AG04450 (cell line): ENCODE measurements at places on chromosomes 11 and 22.

GRCh38 chr22:21003782-21004181 lies 1.9 kb upstream of the THAP7 start:
- no peak for DNase-seq

- DNase-seq: no peak
These were observed 23.7 kb upstream of the SORL1-AS1 start for GRCh38 chr11:121476379-121477032.

DNA sequence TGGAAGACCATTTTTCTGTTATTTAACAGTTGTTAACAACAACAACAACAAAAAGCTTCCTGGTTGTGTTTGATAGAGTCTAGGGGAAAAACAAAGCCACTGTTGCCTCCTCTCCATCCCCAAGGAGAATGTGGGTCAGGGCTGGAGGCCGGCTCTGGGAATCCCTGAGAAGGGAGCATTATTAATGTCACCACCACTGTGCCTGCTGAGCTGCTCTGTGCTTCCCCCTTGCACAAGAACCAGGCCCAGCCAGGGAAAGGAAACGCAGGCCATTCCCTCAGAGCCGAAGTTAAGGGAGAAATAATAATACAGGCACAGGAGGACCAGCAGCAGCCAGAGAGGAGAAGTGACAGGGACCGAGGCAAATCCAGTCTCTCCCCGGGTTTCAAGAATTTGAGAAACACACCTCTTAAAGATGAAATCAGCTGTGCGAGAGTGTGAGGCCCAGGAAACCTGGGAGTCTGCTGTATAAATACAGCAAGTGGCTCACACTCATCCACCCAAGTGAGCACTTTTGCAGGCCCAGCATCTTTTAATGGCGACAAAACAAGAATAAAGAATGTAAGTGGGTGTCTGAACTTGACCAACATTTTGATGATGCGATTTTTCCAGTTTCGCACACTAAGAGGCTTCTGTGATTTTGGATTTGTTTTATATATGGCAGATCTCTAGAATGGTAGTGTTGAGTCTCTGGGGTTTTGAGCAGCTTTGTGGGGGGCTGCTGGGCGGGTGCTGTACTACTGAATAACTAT lies 539.2 kb downstream of the NTM start:
- DNase-seq: no peak

DNA sequence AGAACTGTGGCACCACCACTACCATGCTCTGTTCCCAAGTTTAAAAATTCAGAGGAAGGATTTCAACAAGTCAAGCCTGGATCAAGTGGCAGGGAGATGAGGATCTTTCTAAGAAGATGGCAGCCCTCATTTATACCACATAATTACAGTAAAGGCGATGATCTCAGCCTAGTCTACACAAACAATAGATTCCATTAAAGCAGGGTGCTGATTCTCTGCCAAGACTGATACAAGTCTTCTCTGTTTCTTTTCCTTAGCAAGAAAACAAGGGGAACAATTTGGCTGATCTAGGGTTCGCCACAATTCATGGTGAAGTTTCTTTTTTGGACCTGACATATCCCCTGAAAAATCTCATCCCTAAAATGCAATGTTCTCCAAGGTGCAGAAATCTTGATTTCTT lies 73.9 kb downstream of the PPFIBP2 start:
- no peak for DNase-seq

- DNase-seq: no peak
These were observed 251.2 kb downstream of the ETS1 start for GRCh38 chr11:128336203-128336602.

DNA sequence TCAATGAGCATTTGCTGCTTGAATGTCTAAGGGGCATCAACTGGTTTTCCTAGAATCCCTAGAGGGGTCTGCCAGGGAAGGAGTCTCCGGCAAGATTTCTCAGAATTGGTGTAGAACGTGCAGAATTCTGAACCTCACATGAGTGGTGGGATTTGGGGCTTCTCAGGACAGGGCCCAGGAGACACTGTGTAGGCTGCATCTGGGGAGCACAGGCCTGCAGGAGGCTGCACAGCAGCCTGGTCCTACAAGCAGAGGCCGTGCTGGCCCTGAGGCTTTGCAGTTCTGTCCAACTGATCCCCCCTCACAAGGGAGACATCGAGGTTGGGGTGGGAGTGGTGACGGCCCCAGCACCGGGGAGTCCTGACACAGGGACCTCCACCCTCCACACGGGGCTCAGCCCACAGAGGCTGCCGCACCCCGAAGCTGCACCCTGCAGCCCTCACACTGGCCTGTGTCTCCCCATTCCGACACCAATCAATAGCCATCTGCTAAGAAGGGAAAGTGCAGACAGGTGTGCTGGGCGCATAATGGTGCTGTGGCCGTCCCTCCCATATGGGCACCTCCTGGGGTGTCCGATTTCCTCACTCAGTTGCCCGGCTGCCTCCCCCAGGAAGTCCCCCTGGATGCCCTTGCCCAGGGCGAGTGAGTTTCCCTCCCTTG lies 688.1 kb downstream of the BRD1 start:
- no peak for DNase-seq

GRCh38 chr11:2461956-2462542 lies 17.2 kb downstream of the KCNQ1 start:
- no peak for DNase-seq

DNA sequence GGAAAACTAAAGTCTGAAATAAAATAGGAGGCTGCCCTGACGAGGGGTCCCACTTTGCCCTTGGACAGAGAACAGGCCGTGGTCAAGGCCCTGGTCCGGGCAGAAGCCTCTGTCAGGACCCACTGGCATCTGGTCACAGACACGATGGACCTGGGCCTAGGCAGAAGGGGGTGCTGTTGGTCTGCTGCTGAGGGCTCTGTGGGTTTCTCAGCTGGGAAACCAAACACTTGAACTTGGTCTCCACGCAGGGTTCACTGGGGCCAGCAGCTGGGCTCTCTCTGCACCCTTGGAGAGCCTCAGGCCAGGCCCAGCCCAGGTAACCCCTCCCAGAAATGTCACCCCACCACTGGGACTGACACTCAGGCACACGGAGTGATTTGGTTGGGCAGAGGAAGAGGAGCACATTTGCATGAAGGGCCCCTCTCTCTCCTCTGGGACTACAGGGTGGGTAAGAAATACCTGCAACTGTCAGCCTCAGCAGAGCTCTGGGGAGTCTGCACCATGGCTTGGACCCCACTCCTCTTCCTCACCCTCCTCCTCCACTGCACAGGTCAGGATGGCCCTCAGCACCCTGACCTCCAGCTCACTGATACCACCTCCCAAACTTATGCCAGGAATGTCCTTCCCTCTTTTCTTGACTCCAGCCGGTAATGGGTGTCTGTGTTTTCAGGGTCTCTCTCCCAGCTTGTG lies 48.1 kb upstream of the TOP3B start:
- DNase-seq: no peak

- DNase-seq: no peak
These were observed 146.8 kb upstream of the LARGE1 start for GRCh38 chr22:34067031-34067430.

DNA sequence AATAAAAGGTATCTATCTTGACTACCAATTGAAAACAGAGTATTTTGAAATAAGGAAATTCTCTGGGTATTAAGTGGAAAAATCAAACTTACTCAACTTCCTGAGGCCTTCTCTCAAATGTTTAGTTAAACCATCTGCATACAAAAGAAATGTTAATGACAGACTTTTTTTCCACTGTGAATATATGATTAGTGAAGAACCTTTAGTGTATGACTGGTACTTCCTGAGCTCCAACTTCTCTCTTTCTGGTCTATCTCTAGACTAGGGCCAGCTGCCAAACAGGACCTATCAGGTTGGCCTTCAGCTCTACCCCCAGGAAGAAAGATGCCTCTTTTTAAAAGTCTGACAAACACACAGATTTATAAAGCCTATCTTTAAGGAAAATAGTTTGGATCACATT lies 68.8 kb upstream of the SCUBE2 start:
- no peak for DNase-seq

DNA sequence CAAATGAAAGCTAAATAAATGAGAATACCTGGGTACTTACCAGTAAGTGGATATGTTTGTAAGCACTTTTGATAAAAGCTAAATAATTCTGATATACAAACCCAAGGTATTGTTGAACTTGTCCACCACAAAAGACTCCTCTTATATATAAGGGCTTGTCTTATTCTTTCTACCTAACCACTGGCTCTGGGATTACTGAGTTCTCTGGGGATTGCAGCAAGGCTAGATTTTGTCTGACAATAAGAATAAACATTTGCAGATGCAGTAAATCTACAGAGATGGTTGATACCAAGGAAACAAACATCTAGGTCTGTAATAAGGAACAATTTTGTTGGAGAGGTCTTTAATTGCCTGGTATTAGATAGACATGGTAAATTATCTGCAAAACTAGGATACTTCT lies at the start of gene OR51A4:
TSS of gene OR51A4 (minus strand) at position 101 of the 400 bp plus-strand sequence. CDS start 505 bp downstream, outside the sequence.
- no peak for DNase-seq

DNA sequence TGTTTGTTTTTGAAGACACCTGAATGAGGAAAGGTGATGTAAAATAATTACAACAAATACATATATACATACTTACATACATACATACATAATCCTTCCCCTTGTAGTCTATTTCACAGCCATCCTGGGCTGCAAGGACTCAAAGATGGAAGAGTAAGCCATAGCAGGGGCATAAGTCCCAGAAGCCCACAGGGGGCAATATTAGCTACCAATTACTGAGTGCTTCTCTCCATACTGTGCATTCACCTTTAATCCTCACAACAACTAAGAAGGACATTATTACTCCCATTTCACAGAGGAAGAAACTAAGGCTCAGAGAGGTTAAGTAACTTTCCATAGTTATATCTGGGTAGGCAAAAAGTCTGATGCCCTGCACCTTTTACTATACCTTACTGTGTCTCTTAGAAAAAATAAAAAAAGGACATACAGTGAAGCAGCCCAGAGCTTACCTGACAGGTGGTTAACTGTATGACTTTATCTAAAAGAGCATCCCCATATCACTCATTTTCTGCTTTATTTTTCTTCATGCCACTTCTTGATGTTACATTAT lies 2.7 kb downstream of the SERGEF start:
- DNase-seq: no peak
